ENCODE measurements at places on chromosomes 12 and 14. TPM values are rescaled to one million over a fixed set of nuclear protein-coding genes. Genes with fewer than 3 reads are reported as not detected.

Gene SERPINA10
- not detected for total RNA-seq

- no peak for DNase-seq
Measured at GRCh38 chr12:104687823-104688573, 231.2 kb downstream of the CHST11 start.

Gene CPNE6
- 0.13 TPM for total RNA-seq

- DNase-seq: no peak
Measured at GRCh38 chr12:116698554-116699075, 39.3 kb downstream of the SPRING1 start.

Gene MIS18BP1
- 42.8 TPM for total RNA-seq

DNA sequence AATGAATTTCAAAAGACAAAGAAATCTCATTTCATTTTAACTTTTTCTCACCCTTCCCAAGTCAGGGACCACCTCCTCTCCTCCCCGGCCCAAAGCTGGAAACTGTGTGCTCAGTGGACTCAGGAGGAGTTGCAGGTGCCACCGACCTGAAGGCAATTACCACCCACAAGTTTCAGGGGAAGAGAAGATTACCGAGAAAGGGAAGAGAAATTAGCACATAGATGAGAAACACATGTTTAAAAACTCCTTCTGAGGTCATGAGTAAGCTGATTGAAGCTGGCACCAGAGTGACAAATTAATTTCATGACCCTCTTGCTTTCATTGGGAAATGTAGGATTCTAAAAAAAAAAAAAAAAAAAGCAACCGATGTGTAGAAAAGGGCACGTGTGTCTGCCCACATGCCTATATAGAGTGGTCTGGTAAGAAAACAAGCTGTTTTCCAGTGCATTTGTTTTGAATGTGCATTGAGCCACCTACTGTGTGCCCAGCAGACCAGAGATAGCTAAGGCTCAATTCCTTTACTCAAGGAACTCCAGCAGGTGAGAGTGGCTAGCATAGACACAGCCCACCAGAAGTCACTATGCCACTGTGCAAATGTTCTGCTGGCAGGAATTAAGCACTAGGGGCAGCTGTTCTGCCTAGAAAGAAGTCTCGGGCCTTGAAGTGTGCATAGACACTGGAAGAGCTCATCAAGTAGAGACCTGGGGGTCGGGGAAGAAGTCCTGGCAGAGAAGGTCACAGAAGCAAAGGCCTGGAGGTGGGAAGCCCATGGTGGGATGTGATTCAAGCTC lies 30.5 kb downstream of the DPF3 start:
- peak; percentile 68 for DNase-seq

DNA sequence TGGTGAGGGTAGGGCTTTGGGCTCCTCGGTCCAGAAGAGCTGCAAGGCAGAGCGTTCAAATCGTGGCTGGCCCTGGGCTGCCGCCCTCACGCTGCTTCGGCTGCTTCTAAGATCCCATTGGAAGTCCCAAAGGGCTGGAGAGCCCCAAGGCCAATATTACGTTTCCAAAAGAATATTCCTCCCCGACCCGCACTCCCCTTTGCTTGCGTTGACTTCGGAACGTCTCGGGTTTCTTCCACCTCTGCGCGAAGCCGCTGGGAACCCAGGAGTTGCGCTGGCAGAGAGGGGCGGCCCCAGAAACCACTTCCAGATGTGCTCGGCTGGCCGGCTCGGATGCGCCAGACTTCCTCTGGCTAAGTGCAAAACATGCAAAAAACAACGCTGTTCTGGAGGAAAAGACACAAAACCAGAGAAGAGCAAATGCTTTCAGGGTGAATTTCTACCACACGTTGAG lies at the start of gene GLT8D2:
Gene GLT8D2 (minus strand): TSS at position 285 of the 454 bp plus-strand sequence. CDS start 30,539 bp downstream, outside the sequence.
- no peak for DNase-seq
